ENCODE measurements at places on chromosomes 1 and 21.

GRCh38 chr1:164971921-164972415 lies 384.5 kb downstream of the LMX1A start:
- no peak for DNase-seq

DNA sequence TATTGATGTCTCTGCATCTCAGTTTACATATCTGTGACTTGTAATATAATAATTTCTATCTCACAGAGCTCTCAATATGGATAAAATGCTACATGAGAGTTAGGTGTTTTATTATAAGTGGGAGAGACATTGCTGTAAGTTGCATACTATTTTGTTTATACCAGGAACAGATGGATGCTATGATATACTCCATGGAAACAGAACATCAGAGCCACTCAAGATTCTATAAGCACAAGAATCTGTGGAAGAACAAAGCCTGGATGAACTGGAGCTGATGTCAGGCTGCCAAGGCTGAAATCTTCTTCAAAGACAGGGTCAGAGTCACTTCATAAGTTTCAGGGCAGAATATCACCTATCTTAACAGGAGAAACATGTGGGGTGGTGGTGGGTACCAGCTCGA lies 30.2 kb downstream of the DUSP10 start:
- DNase-seq, result no peak

DNA sequence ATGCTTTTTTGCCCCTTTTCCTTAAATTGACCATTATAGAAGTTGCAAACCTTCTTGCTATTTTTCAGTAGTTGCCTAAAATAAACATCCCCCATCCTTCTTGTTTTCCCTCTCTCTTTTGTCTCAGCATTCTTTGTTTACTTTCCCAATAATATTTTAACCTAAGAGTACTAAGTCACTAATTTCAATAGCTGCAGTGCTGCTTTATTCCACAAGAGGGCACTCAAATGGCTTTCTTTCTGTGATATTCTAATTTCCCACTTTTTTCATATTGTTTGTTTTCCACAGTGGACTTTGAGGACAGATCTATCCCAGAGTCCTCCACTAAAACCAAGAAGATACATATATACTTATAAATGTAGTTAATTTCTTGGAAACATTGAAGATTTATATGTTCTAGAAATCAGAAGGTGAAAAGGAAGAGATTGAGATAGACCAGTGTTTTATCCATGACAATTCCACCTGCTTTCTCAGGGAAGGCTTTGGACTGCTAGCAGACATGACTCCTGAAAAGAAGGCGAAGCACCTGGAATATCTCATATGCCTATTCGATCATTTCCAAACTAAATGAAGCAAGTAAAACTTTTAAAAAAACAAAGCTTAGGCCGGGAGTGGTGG lies 104.8 kb upstream of the GRIK1 start:
- DNase-seq, result no peak

GRCh38 chr1:8259498-8260290 lies 58.2 kb upstream of the SLC45A1 start:
- DNase-seq, result no peak

- DNase-seq, result no peak
Observed at GRCh38 chr1:68136187-68136586, 85.8 kb upstream of the DIRAS3 start.
